ENCODE measurements at places on chromosomes 4 and X. TPM values are rescaled to one million over a fixed set of nuclear protein-coding genes. Genes with fewer than 3 reads are reported as not detected.

IBSP gene
- not detected for total RNA-seq

USP53 gene
- 39.9 TPM for total RNA-seq

ERAS gene
- not detected for total RNA-seq

NLGN4X gene
- 4.5 TPM for total RNA-seq

FREM3 gene
- not detected for total RNA-seq

ASB9 gene
- total RNA-seq = 1.3 TPM

UNC5C gene
- 2.0 TPM for total RNA-seq

ITM2A gene
- total RNA-seq = 64.4 TPM

GYG2 gene
- 0.66 TPM for total RNA-seq

Measured in left ventricle myocardium inferior (tissue), 1 donor.